ENCODE measurements at places on chromosomes 2 and 18.
A peak's percentile ranks its signal among the peaks of the same experiment; 100 is the strongest.

GRCh38 chr2:234025466-234025865 lies 25.0 kb upstream of the SPP2 start:
- no peak for DNase-seq

DNA sequence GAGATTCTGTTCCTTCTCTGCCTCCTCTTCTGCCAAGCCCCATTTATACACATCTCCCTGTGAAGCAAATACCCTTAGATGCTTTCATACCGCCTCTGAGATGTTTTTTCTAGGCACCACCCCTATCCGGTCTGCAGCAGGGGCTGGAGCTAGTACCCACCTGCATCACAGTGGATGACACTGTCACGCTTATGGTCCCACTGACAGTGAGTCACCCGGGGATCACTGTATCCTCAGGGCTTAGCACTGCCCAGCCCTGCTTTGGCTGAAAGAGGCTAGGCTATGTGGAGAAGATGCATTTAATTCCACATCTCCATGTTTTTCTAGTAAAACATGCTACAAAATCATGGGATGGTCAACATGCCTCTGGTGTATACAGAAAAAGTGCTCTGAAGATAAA lies 9.9 kb downstream of the FABP1 start:
- DNase-seq: no peak

DNA sequence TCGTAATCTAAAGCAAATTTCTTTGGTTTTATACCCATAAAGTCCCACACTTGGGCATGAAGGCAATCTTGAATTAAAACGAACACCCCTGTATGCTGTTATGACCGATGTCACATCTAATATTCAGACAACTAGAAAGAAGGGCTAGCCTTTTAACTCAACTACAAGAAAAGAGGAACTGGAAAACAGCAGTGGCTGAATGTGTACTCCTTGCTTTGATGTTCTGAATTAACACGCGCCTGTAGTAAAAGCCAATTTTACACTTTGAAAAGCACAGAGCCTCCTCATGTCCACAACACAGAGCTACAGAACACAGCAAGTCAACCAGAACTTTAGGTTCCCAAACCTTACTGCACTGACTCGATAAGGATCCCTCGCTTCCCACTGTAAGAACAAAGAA lies 147.6 kb downstream of the HDAC4 start:
- no peak for DNase-seq

GRCh38 chr2:41735476-41735875 lies 312.3 kb upstream of the PKDCC start:
- DNase-seq: no peak

GRCh38 chr2:134170294-134170693 lies 83.6 kb upstream of the MGAT5 start:
- no peak for DNase-seq

GRCh38 chr2:86522711-86523110 lies 40.5 kb downstream of the CHMP3 start:
- DNase-seq: no peak

DNA sequence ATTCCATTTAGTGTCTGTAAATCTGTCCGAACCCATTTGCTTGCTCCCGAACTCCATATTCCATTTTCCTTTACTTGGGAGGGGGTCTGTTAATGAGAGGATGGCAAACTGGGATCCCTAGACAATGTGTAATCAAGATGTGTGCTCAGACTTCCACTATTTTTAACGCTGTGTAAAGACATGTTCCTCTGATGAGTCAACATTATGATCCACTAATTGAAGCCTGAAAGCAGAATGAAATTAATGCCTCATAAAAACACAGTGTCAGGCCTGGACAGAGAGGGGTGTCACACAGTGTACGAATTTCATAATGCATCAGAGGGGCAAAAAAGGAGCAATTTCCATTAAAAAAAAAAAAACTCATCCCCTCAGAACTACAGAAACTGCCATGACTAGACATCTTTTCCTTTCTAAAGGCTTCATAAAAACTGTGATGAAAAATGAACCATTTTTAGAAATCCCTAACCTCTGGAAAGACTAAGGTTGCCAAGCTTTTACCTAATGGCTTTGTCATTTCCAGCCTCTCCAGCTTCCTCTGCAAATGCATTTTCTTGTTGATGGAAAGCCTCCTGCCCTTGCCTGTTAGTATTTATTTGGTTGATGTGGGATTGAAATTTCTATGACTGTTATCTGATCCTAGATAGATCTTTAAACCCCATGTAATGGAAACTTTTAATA lies 209.2 kb upstream of the DCC start:
- DNase-seq: no peak

DNA sequence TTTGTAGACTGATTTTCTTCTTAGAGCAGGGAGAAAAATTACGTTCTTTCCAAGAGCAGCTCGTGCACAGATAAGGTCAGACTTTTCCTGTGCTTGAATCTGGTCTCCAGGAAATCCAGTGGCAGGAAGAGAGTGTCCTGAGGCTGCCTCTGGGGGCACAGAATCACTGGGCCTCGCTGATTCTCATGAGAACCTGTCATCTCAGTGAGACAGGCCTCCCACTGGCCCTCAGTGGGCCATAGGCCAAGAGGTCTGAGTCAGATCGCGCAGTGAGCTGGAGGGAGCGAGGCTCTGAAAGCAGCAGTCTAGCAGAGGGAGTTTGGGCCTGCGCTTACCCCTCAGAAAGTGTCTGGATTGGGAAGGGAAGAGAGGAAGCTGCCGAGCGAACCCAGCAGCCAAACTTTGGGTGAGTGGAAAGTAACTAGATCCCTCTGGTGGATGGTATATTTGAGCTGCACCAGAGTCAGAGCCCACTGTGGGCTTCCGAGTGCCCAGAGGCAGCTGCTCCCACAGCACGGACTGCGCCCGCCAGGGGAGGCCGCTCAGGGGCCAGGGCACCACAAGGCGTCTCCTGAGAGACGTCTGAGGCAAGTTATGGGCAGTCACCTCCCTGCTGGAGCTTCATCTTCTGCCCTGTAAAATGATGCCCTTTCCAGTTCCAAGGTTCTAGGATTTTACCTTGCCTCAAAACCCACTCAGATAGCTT lies 8.2 kb downstream of the GDF7 start:
- DNase-seq: no peak

DNA sequence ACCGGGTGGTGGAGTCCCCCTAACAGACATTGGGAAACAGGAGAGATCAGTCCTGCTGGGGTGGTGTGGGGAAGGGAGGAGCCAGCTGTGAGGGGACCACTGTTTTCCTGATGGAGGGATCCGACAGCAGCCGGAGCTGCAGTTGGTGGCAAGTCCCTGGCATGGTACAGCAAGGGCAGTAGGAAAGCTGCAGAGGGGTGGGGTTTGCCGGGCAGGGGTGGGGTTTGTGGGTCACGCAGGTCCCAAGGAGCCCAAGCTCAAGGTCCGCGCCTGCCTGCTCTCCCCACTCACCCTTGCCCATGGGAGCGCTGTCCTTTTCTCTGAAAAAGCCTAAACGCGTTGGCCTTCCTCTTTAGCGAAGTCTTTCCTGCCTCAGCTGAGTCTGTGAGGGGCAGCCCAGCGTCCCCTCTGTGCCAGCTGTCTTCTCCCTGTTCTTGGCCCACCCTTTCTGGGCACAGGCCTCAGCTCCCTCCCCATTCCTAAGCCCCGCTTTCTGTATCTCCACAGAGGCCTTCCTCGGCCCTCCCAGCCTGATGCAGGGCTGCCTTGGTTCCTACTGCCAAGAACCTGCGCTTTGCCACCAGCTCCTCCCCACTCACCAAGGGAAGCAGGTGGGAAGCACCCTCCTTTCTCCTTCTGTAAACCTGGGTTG lies 29.3 kb upstream of the INHBB start:
- DNase-seq: no peak

DNA sequence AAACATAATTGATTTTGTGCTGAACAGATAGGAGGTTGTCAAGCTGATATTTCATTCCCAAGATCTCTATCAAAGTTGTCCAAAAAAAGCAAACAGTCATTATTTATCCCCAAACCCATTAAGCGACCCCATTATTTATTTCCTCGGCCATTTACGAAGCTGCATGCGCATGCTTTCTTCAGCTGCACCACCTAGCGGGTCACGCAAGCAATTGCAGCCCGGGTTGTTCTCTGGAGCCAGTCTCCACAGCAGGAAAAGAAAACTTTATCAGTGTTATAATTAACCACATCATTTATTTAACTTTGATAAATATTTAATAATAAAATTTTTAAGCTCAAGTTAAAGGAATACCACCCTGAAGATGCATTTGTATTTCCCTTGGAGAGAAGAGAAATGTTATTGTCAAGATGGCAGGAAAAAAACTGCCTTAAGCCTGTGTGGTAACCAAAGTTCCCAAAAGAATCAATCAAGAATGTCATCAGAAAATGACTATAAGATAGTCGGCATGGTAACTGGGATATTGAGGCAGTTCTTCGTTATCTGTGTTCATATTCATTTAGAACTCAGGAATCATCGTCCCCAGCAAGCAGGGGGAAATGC lies 304.7 kb downstream of the FBXO15 start:
- DNase-seq: peak; percentile 7

GRCh38 chr2:79721966-79722365 lies 209.1 kb downstream of the CTNNA2 start:
- DNase-seq: no peak

GRCh38 chr2:159773426-159773825 lies 24.6 kb downstream of the CD302 start:
- no peak for DNase-seq

- DNase-seq: no peak
These were observed 46.5 kb downstream of the UNC50 start for GRCh38 chr2:98654699-98655495.

GRCh38 chr2:68420254-68420910 lies 46.7 kb downstream of the FBXO48 start:
- DNase-seq: no peak

GRCh38 chr2:237122214-237122666 lies 36.6 kb downstream of the COPS8 start:
- DNase-seq: no peak

GRCh38 chr18:26383454-26384270 lies 157.4 kb downstream of the TAF4B start:
- DNase-seq: peak; percentile 27

- no peak for DNase-seq
These were observed 70.2 kb downstream of the SPTBN1 start for GRCh38 chr2:54526226-54526879.

DNA sequence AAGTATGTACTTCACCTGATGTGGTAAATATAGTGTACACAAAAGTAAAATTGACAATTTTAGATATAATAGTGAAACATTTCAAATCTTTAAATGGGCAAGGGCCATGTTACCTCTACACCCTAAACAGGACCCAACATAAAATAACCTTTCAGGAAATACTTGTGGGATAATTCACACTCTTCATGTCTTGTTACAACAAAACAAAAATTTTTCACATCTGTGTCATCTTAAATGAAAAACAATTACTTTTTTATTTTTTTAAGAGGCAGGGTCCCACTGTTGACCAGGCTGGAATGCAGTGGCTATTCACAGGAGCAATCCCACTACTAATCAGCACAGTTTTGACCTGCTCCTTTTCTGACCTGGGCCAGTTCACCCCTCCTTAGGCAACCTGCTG lies 42.1 kb downstream of the SRBD1 start:
- no peak for DNase-seq

DNA sequence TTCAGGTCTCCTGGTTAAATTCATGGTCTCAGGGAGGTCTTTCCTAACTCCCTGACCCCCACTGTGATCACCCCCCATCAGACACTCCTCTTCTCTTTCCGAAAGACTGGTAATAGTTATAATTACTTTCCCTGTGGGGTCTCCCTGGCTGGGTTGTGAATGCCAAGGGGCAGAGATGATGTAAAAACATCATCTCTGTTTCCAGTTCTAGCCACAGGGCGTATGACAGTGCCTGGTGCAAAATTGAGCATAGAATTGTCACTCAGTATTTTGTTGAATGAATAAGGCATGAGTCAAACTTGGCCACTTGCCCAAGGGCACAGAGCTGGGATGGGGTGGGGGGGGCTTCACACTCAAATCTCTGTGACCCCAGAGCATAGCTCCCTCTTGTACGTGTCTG lies 65.2 kb downstream of the LTBP1 start:
- DNase-seq: no peak

GRCh38 chr2:234458466-234458865 lies 38.4 kb downstream of the ARL4C start:
- no peak for DNase-seq

DNA sequence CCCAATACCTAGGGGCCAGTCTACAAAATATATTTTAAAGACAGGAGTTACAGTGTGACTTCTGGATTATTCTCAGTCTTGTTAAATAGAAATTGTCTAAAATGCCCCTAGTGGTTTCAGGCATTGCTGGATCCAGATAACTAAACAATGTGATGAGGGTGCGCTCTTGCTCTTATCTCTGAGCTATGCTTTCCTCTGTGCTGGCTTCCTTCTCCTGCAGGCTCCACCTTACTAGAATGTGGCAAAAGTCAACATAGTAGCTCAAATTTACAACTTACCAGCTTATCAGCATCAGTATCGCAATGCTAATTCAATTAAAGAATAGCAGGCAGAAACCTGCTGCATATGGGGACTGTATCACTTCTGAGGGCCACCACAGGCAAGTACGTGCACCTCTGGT lies 61.3 kb upstream of the RNU4ATAC start:
- DNase-seq: no peak

GRCh38 chr2:80299661-80300060 lies 4.9 kb downstream of the LRRTM1 start:
- DNase-seq: no peak

GRCh38 chr2:9990736-9991135 lies 39.2 kb downstream of the GRHL1 start:
- peak; percentile 59 for DNase-seq

GRCh38 chr2:38524580-38524979 lies 78.1 kb downstream of the HNRNPLL start:
- no peak for DNase-seq

DNA sequence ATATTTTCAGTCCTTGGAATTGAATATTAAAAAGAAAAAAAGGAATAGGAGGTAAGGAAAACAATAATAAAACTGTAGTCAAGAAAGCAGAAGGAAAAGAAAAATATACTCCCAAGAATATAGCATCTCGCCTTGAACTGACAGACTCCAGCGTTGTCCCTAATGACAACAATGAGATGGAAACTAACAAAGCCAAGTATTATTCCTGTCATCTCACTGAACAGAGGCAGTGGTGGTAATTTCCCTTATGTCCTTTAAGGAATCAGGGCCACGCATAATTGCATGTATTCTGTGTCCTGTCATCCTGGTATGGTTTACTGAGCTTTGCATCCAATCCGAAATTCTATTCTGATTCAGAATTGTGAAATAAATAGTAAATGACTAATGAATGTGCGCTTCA lies 158.9 kb downstream of the LRRTM4 start:
- no peak for DNase-seq

DNA sequence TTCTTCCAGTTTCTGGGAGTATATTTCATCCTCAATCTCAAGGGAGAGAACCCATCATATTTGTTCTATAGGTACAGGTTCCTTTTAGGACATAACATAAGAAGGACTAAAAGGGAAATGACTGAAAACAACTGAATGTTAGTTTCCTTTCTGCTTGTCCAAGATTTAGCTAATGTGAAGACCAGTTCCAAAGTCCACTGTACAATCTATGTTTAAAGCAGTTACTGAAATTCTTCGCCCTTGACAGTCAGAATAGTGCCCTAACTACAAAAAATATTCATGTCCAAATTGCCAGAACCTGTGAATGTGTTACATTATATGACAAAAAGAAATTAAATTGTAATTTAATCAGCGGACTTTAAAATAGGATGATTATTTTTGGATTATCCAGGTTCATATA lies 466.3 kb upstream of the SETBP1 start:
- no peak for DNase-seq

GRCh38 chr2:3759331-3759730 lies 56.0 kb downstream of the DCDC2C start:
- DNase-seq: no peak

Measured in NCI-H2081 treated with DMSO at 0.1 percent for 48 hours (cell line).